Left ventricle myocardium superior (tissue), 1 donor: ENCODE measurements at places on chromosomes 7 and 10. TPM values are rescaled to one million over a fixed set of nuclear protein-coding genes. Genes with fewer than 3 reads are reported as not detected.

GRCh38 chr10:14971867-14972448, 12.8 kb downstream of the MEIG1 start:
- peak; percentile 37 for DNase-seq

DNA sequence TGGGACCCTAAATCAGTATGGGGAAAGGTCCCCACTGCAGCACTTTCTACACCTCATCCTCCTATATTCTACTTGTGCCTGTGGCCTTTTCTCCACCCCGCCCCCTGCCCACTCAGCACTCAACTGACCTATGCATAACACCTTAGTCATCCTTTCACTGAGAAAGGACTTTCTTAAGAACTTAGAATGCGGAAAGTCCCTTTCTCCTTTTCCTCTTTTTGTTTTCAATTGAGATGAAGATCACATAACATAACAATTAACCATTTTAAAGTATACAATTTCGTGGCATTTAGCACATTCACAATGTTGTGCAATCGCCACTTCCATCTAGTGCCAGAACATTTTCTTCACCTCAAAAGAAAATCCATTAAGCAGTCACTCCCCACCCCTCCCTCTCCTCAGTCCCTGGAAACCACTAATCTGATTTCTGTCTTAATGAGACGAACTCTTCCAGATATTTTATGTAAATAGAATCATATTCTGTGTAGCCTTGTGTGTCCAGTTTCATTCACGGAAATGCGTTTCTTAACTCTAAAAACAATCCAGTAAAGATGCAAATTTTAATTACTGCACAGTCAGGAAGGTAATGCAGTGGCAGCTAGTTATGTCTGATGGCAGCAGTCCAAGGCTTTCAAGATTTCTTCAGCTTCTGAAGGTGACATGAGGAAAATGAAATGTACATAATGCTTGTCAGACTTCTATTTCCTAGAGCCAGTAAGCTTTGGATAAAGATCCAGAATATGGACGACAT, 41.7 kb downstream of the FAS start:
- peak; percentile 32 for DNase-seq

DNA sequence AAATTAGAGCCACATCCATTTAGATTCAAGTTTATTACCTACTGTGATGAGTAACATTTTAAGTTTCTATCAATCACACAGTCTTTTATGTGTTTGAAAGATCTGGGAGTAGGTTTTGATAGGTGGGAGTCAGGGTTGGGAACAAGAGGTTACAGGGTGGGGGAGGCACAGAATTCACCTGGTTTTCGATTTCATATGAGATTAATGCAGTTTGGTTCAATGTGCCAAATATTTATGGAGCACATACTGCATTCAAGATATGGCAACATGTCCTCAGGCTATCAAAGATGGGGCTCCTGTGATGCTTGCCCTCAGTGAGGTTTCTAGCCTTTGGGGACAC, 564.1 kb downstream of the SUGCT start:
- no peak for DNase-seq

DNA sequence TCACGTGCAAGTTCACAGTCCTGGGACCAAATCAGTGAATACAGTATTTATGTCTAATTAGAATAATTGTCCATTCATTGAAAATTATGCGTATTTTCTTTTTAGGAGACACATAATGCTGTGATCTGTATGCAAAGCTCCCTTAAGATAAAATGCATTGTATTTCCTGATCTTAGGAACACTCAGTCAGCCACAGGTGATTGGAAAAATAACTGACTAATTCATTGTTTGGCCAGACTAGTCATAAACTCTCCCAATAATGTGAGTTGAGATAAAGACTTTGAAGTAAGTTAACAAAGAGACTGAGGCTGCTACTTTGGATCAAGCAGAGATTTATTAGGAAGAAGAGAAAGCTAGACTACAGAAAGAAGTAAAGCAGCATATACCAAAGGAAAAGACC, 182.2 kb downstream of the GNAI1 start:
- DNase-seq = no peak

DNA sequence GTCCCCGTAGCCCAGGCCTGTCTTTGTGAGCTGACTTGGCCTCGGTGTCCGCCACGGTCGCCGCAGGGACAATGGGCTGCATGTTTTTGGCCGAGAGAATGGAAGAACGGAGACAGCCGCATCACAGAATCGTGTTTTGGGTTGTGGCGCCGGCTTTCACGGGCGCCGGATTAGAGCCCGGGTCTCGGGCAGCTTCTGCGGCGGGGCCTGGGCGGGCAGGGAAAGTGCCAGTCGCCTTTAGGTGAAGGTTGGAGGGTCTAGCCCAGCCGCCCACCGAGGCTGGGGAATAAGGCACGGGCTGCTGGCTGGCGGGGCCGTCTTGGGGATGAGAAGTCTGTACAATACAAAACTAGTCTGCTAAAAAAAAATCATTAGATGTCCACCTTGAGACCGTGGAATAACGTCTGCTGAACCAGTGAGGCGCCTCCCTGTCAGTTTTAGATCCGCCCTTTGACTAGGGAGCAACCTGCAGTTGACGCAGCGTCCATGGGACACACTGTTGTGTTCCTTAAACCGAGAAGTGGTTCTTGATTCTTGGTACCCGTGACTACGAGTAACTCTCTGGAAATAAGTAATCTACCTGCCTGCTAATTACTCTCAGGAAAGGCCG, 577 bp downstream of the DNAJB9 start:
- peak; percentile 39 for DNase-seq

- no peak for DNase-seq
Observed at GRCh38 chr7:135414850-135415439, 95.0 kb downstream of the CNOT4 start.

Gene NODAL
- total RNA-seq = not detected

Gene MOGAT3
- total RNA-seq = not detected

DNA sequence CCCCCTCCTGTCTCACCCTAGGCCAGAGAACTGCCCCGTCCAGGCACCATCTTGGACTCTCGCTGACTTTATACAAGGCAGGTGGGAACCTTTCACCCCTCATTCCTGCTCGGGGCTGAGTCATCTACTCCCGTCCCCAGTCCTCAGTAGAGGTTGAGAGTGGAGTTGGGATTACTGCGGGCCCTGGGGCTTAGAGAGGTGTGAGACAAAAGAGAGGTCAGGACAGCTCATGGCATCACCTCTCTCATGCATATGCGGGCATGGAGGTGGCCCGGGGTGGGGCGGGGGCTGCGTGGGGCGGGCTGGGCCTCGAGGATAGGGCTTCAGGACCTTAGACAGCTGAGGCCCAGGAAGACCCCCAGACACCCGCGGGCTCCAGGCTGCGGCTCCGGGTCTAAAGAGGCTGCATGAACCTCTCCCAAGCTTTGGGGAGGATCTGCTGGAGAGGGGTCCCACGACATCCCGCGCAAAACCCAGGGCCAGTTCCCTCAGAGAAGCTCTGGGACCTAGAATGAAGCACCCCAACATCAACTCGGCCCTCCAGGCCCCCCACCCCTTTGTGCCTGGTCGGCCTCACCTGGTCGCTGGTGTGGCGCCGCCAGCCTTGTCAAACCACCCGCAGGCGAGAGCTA, 317 bp downstream of the PDZD7 start:
- DNase-seq = no peak

DNA sequence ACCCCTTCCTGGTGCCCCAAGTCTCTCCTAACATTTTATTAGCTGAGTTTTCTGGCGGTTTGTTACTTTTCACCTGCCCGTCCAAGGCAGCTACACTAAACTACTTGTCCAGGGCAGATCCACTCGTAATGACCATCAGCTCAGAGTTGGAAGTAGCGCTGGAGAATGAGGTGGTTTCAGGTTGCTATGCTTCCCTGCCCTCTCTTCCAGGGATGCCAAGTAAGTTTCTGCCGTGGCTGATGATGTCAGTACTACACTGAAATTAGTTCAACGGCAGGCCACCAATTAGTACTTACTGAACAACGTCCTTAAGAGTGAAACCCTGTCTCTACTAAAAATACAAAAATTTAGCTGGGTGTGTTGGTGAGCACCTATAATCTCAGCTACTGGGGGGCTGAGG, 55.2 kb downstream of the DIP2C start:
- DNase-seq = no peak

DNA sequence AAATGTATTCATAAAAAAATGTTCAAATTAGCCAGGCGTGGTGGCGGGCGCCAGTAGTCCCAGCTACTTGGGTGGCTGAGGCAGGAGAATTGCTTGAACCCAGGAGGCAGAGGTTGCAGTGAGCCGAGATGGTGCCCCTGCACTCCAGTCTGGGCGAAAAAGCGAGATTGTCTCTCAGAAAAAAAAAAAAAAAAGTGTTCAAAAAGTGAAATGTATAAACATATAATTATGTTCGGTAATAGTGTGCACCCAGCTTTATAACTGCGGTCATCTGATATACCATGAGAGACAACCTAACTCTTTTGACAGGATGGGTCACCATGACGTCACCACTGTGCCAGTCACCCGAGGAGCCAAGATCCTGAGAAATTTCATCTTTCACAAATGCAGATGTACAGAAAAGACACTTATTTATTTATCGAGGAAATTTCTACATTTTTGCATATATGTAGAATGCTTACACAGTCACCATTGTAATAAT, 594 bp upstream of the RP9 start:
- DNase-seq = no peak

DNA sequence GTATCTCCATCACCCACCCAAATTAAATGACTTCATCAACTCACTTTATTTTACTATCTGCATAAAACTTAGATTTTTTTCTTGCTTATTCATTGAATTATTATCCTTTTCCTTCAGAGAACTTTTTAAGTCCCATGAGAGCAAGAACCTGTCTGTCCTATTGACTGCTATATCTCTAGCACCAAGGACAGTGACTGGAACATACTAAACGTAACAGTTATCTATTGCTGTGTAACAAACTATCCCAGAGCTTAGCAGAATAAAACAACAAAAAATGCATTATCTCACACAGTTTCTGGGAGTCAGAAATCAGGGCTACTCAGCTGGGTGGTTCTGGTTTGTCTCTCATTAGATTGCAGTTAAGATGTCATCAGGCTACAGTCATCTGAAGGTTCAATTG, 401.7 kb upstream of the AUTS2 start:
- no peak for DNase-seq

DNA sequence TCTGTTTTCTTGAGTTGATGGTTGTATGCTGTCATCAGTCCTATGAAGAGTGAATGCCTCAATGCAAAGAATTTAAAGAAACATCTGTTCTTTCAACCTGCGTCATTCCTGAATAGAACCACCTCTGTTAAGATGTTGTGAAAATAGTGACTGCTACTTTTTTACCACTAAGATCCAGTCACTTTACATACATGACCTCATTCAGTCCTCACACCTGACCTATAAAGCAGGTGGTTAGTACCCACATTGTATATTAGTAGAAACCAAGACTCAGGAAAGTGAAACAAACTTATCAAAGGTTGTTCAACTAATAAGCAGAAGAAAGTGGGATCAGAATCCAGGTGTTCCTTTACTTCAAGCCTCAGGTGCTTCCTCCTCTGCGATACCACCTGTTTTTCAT, 64.8 kb downstream of the ITGB8 start:
- no peak for DNase-seq

- no peak for DNase-seq
Observed at GRCh38 chr7:47511699-47512370, 70.1 kb downstream of the TNS3 start.

Gene TMEM229A
- not detected for total RNA-seq

Gene ASIC3
- 8.6 TPM for total RNA-seq
